ENCODE measurements at places on chromosomes 11 and 22. TPM values are rescaled to one million over a fixed set of nuclear protein-coding genes. Genes with fewer than 3 reads are reported as not detected.

DSCAML1 gene
- not detected for total RNA-seq

GRCh38 chr22:39733191-39733590, 160.4 kb downstream of the ENTHD1 start:
- H3K27me3 ChIP-seq = peaks cover 43% of the 10 kb centered on the region
- H3K4me1 ChIP-seq = no peaks in the 10 kb centered on the region
- no peak overlapping the region for H3K4me3 ChIP-seq
- no peak overlapping the region for H3K27ac ChIP-seq
- H3K36me3 ChIP-seq = no peaks in the 10 kb centered on the region

APOL5 gene
- total RNA-seq = not detected

GRCh38 chr22:29530716-29531115, 22.8 kb downstream of the THOC5 start:
- H3K27me3 ChIP-seq = no peaks in the 10 kb centered on the region
- H3K36me3 ChIP-seq = peaks cover 36% of the 10 kb centered on the region
- no peaks in the 10 kb centered on the region for H3K4me1 ChIP-seq
- no peak for DNase-seq

GRCh38 chr11:46832511-46833214, 13.4 kb downstream of the CKAP5 start:
- peaks cover 4% of the 10 kb centered on the region for H3K36me3 ChIP-seq
- no peak for DNase-seq
- no peaks in the 10 kb centered on the region for H3K27me3 ChIP-seq

Measured in HFFc6 (cell line).